ENCODE measurements at places on chromosomes 2 and 18. TPM values are rescaled to one million over a fixed set of nuclear protein-coding genes. Genes with fewer than 3 reads are reported as not detected.

GRCh38 chr2:70553584-70554337, at the start of gene TGFA:
Gene TGFA, minus strand, starts transcription at chr2:70553826. Its CDS starts 59 bp downstream, at chr2:70553767.
- no peak within 1 kb of the TSS for H3K27ac ChIP-seq
- H3K4me3 ChIP-seq, result peak within 1 kb of the TSS; percentile 33
- H3K27me3 ChIP-seq, result peaks cover 55% of the 10 kb centered on the region
- H3K4me1 ChIP-seq, result peaks cover 15% of the 10 kb centered on the region
- DNase-seq, result peak; percentile 29
- no peaks in the 10 kb centered on the region for H3K36me3 ChIP-seq

DNA sequence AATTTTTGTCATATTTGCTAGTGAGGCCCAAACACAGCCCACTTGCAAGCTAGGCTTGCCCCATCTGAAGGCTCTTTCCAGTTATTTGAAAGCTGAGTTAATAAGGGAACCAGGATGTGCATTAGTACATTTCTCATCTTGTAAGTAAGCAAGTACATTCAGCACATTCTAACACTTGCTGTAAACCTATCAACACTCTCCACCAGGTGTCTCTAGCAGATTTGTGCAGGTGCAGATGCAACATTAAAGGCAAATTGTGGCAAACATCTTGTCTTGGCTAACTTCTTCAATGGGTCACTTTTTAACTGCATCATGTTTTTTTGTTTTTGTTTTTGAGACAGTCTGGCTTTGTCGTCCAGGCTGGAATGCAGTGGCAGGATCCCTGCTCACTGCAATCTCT, 25.3 kb upstream of the MFSD6 start:
- H3K27me3 ChIP-seq, result no peaks in the 10 kb centered on the region
- no peak overlapping the region for H3K27ac ChIP-seq
- no peak for DNase-seq
- H3K4me1 ChIP-seq, result peaks cover 5% of the 10 kb centered on the region
- H3K36me3 ChIP-seq, result no peaks in the 10 kb centered on the region

- H3K27me3 ChIP-seq, result no peaks in the 10 kb centered on the region
- no peak overlapping the region for H3K4me3 ChIP-seq
- DNase-seq, result no peak
- H3K36me3 ChIP-seq, result peaks cover 80% of the 10 kb centered on the region
- H3K4me1 ChIP-seq, result no peaks in the 10 kb centered on the region
Observed at GRCh38 chr2:27615316-27615715, 13.5 kb downstream of the CCDC121 start.

DNA sequence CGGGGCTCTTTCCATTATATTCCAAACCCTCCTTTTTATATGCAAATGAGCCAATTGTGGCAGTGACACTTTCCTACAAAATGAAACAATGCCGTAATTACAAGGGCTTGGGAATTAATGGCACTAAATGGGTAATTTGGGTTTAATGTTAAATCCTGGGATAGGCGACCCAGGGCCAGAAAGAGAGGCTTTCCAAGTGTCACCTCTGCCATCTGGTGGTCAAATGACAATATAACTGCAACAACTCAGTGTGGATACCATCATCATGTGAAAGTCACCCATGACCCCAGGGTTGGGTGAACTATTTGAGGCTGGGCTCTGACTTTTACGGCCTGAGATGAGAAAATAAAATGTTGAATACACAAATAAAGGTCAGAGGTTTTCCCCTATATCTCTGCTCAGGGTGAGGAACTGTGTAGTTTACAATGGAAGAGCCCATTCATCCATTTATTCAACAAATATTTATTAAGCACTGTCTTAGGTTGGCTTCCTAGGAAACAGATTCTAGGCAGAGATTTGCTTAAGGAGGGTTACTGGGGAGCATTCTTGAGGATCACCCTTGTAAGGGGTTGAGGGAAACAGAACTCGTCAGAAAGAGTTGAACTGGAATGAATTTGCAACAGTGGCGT, 13.6 kb upstream of the THADA start:
- H3K4me3 ChIP-seq, result no peak overlapping the region
- no peak for DNase-seq
- H3K27me3 ChIP-seq, result no peaks in the 10 kb centered on the region
- no peaks in the 10 kb centered on the region for H3K4me1 ChIP-seq

The PIEZO2 gene
- total RNA-seq, result 5.5 TPM

DNA sequence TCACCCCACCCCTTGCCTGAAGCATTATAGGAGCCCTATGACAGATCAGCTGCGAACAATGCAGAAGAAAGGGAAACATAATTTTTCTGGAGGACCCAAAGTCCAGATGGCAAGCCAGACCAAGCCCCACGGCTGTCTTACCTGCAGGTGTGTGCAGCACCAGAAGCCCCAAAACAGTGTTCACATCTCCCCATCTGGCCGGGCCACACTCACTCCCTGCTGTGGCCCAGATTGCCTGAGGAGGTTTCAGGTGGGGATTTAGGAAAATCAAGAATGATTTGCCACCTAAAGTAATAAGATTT, 11.7 kb upstream of the STK17B start:
- peaks cover 3% of the 10 kb centered on the region for H3K4me1 ChIP-seq
- no peak overlapping the region for H3K27ac ChIP-seq
- H3K36me3 ChIP-seq, result no peaks in the 10 kb centered on the region
- no peaks in the 10 kb centered on the region for H3K27me3 ChIP-seq
- H3K4me3 ChIP-seq, result no peak overlapping the region

GRCh38 chr2:207040696-207041095, 101.4 kb downstream of the CPO start:
- no peaks in the 10 kb centered on the region for H3K36me3 ChIP-seq
- H3K4me3 ChIP-seq, result no peak overlapping the region
- H3K27ac ChIP-seq, result no peak overlapping the region
- no peaks in the 10 kb centered on the region for H3K27me3 ChIP-seq

The CCDC141 gene
- not detected for total RNA-seq

DNA sequence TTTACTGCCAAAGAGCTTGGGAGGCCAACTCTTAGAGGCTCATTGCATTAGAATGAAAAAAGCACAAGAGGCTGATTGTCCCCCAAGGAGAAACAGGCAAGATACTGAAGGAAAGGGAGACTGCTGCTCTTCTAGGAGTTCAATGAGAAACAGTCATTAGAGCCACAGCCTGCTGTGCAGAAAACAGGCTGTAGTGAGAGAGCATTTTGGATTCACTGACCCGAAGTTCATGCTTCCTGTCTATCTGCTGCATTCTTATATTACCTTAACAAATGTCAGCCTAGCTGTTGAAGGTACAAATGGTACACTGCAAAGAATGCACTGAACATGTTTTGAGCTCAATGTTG, 423.3 kb downstream of the SETBP1 start:
- H3K4me1 ChIP-seq, result peaks cover 3% of the 10 kb centered on the region
- H3K4me3 ChIP-seq, result no peak overlapping the region
- no peak for DNase-seq
- H3K27me3 ChIP-seq, result no peaks in the 10 kb centered on the region

The PDE11A gene
- 0.38 TPM for total RNA-seq

GRCh38 chr2:238808761-238809160, 39.1 kb upstream of the TWIST2 start:
- no peak overlapping the region for H3K4me3 ChIP-seq
- no peaks in the 10 kb centered on the region for H3K27me3 ChIP-seq
- DNase-seq, result no peak
- H3K27ac ChIP-seq, result no peak overlapping the region
- no peaks in the 10 kb centered on the region for H3K36me3 ChIP-seq

The GNAL gene
- total RNA-seq, result 5.5 TPM
